ENCODE measurements at places on chromosomes 1 and 21.

GRCh38 chr1:179440971-179441370, 75.2 kb downstream of the AXDND1 start:
- DNase-seq: no peak

- DNase-seq: no peak
Observed at GRCh38 chr1:151948506-151948905, 39.2 kb upstream of the THEM4 start.

DNA sequence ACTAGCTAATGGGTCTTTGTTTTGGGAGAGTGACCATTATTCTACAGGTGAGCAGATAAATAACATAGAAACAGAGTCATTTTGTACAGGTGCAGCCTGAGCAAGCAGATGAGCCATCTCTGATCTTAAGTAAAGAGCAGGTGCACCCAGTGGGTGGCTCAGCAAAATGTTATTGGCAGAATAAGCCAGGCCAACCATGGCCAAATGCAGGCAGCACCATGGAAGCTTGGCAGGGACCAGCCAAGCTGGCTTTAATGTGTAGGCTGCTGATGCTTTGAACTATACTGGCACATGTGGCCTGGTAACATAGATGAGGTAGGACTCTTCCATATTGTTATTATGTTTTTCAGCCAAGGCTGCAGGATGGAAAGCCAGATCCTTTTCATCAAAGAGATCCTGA, 553.3 kb upstream of the ZRANB2 start:
- DNase-seq: no peak

DNA sequence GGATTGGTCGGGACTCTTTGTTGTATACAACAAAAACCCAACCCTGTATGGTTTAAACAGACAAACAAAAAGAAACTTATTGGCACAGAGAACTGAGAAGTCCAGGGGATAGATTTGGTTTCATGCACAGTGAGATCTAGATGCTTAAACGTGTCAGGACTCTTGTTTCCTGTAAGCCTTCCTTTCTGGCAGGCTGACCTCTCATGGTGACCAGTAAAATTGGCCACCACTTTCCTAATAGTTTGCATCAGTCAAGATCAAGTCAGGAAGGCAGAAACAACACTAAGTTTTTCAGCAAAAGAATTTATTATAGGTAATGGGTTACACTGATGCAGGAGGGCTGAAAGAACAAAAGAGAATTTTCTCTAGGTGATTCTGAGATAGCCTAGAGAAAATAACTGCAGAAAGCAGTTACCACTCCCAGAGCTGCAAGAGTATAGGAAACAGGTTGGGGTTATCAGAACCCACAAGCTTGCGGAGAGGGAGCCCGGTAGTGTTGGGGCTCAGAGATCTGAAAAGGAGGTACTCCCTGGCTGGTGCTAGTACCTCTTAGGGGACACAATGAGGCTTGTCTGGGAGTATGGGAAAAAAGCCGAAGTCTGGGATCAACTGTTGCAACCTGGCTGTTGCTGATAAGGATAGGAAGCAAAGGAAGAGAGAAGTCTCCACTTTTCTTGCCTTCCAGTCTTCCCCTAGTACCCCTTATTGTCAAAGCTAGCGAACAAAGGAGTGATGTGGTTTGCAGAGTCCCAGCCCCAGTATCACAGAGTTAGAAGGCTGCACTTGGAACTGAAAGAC, 21.4 kb downstream of the CITED4 start:
- no peak for DNase-seq

DNA sequence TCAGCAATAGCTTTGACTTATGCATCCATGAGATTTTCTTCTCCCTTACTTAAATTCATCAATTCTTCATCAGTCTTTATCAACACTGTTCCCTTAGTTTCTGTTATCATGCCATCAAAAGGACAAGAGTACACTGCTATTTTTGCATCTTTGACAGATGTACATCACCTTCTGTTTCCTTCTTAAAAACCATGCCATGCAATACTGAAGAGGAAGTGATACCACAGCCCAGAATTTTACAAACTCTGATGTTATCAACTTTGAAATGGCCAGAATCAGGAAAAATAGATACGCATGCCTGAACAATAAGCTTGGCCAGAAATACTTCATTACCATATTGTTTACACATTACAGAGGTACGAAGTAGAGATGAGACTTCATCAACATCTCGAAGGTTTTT, 21.1 kb downstream of the FMO5 start:
- DNase-seq: no peak

DNA sequence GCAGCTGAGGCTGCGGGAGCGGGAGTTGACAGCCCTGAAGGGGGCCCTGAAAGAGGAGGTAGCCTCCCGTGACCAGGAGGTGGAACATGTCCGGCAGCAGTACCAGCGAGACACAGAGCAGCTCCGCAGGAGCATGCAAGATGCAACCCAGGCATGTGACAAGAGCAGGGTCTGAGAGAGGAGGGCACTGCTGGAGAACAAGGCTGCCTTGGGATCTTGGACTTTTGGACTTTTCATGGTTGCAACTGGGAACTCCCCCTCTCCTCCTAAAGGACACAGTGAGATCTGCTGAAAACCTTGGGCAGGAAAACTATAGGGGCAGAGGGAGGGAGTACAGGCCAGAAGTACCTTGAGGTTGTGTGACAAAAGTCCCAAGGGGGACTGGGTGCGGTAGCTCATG, 13.5 kb downstream of the CGN start:
- DNase-seq: no peak

All from renal cortex interstitium (tissue), 15 donors.